ENCODE measurements at places on chromosomes 5 and 9.

DNA sequence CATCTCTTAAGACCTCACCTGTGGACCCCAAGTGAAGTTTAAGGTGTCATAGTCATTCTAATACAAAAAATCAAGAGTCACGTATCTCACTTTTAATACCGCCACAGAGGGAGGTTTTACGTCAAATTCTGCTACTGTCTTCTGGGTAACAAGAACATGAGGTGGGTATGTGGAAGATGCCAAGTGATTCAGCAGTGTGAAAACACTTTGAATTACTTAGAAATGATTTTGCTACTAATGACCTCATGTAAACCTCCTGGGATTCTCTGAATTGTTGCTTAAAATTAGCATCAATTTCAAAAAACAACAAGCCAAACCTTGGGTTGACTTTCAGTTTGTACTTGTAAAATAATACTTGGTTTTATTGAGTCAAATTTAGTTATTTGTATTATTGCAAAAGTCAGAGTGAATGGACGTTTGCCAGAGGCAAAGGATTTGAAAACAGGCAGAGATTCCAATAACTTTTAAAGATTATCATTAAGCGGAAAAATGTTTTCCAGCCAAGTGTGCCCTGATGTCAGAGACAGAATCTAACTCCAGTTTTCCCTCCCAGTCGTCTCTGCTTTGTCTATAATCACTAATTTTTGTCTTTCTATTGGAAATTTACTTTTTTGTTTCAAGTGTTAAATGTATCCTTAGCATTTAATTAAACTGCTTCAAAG, 8.8 kb downstream of the DMRT2 start:
- no peak for DNase-seq

GRCh38 chr5:56512313-56512996, 279.3 kb upstream of the ANKRD55 start:
- no peak for DNase-seq

DNA sequence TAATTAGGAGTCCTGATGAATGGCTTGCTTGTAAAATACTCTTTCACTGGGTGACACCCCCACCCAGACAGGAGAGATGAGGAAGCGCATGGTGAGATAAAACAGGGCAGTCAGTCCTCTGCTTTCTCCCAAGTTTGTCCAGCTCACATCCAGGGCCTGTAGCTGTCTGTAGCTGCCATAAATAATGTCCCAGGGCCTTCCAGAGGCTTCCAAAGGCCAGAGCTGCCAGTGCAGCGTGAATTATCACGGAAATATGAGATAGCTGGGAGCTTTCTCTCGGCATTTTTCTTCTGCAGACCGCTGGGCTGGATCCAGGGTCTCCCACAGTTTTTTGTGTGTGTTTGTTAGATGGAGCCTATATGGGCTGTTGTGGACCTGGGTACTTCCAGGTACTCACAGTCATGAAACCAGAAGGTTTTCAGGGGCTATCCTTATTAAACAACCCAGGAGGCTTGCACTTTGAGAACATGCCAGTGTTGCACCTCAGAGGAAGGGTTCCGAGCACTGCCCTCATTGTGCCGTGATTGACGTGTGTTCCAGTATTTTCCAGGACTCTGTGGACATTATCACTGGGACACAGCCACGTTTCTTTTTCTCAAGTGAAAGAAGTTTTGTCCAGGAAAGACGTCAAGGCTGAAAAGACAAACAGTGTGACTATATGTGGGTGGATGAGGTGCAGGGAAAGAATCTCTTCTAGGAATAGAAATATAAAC, 117.5 kb downstream of the FGF1 start:
- no peak for DNase-seq

- DNase-seq, result no peak
Measured at GRCh38 chr5:143896966-143897365, 85.0 kb downstream of the HMHB1 start.

DNA sequence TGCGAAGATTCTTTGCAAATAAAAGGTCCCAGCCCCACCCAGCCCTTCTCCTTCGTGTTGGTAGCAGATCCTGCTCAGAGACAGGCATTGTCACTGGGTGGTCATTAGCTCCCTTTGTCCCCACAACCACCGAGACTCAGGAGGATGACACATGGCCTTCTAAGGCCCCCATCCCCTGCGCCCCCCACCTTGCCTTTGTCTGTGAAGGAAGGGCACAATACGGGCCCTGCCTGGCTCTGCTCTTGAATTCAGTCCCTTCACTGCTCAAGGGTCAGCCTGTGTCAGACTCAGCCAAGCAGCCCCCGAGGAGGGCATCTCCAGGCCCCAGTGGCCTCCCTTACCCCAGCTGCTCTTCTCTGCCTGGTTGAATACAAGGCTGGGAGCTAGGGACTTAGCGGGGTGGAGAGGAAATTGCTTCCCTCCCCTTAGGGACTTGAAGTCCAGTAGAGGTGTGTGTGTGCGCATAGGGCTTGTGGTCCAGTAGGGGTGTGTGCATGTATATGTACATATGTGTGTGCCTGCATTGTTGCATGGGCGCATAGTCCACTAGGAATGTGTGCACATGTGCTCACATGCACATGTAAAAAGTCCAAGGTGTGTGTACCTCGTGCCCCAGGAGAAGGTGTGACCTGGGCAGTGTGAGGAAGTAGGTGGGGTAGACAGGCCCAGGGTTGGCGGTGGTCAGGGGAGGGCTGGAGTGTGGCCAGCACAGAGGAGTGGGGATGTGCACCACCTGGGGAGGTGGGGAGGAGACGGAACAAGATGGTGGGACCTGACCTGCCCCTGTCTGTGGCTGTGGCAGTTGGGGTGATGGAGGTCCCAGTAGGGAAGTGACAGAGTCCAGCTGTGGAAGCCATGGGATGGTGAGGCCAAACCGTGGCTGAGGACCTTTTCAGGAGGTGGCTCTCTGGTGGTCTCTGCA, 59.1 kb downstream of the PHF2 start:
- no peak for DNase-seq

- DNase-seq, result no peak
Measured at GRCh38 chr5:88391991-88392390, 123.3 kb upstream of the TMEM161B start.

- DNase-seq, result no peak
Measured at GRCh38 chr9:135624282-135624681, 15.1 kb downstream of the GLT6D1 start.

- no peak for DNase-seq
Measured at GRCh38 chr5:143243103-143243502, 160.4 kb downstream of the NR3C1 start.

DNA sequence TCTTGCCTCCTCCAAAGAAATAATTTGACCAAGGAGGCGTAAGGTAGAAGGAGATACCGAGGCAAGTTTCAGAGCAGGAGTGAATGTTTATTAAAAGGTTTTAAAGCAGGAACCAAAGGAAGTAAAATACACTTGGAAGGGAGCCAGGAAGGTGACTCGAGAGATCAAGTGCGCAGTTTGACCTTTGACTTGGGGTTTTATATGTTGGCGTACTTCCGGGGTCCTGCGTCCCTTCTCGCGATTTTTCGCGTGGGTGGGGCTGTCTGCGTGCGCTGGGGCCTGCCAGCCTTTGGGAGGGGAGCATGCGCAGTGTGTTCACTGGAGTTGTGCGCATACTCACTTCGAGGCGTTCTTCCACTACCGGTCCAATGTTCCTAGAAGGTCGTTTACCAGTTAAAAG, 166.0 kb upstream of the IRX2 start:
- DNase-seq, result no peak

- DNase-seq, result no peak
Measured at GRCh38 chr5:144151026-144151425, 19.4 kb downstream of the YIPF5 start.

GRCh38 chr9:133690081-133690561, 48.0 kb downstream of the SARDH start:
- no peak for DNase-seq

DNA sequence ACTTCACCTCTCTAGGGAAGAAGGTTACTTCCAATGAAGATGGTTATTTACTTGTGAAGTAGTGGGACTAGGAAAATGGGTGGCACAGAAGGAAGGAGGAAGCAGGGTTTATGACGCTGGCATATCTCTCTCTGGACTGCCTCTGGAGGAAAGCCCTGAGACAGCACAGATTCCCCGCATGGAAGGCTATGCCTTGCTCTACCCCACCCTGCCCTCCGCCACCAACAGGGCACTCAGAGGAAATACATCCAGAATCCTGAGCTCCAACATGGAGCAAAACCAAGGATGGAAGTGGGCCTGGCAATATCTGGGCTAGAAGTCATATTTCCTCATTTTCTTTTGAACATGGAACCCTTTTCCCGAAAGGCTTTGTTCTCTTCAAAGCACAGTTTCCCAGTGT, 346.9 kb downstream of the ZSWIM6 start:
- DNase-seq, result no peak

Measured in esophagus squamous epithelium (tissue), 5 donors.